ENCODE measurements at places on chromosomes 3 and 15. TPM values are rescaled to one million over a fixed set of nuclear protein-coding genes. Genes with fewer than 3 reads are reported as not detected.

DNA sequence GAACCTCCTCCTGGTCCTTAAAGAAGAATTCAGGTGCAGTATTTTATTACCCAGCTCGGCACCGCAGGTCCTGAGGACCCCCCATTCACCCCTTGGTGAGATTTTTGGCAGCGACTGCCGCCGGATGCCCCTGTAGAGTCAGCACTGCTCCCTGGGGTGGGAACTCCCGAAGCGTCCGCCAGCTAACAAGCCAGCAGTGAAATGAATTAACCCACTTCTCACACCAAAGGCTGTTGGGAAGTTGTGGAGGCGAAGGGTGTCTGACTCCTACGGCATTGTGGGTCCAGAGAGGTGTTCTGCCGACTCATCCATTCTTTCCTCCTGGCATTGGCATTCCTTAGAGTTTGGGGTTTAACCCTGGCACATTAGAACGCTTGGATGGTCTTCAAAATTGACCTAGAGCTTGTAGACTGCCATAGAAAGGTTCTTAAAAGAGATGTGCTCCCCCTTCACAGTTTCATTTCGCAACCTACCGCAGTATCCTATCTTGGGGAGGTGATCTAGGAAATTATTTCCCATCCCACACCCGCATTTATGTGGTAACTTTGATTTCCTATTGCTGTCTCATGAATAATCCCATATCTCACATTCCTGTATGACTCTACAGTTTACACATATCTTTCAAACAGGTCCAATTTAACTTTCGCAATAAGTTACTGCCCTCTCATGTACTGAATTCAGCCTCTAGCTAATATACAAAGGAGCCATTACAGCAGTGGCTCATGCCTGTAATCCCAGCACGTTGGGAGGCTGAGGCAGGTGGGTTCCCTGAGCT, 879 bp upstream of the EIF5A2 start:
- DNase-seq = peak; percentile 91

- peak; percentile 70 for DNase-seq
These were observed 41.8 kb upstream of the GAP43 start for GRCh38 chr3:115581362-115582135.

DNA sequence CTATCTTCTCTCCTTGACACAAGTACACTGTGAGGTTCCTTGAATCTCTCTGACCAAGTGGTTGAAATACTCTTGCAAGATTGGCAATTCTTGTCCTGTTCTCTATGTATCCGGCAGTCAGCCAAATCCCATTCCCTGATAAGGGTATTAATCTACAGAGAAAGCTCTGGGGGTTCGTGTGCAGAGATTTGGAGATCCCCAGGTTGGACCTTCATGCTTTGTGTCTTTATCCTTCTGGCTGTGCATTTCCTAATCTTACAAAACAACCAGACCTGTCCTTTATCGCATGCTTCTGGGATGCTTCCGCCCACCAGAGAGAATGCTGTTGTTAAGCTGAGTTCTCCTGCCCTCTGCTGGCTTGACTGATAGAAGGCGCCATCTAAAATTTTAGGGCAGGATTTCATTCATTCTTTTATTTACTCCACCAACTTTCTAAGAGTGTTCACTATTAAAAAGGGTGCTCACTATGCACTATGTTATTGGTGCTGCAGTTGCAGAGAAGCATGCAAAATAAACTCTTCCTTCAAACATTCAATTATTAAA, 8.6 kb upstream of the SST start:
- peak; percentile 46 for DNase-seq

GRCh38 chr3:150407808-150408220, 284 bp upstream of the TSC22D2 start:
- DNase-seq = no peak

DNA sequence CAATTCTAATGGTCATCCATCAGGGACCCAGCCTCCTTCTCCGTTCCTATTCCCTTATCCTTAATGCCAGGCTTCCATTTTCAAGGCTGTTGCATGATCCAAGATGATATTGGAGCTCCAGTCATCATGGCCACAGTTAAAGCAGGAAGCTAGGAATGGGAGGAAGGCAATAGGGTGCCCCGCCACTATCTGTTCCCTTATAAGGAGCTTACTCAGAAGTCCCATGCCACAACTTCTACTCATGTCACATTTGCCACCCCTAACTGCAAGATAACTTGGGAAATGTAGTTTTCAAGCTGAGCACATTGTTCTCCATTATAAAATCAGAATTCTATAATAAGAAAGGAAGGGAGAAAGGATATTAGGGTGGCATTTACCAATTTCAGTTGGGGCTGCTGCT, 38.6 kb upstream of the SPSB4 start:
- DNase-seq = no peak

DNA sequence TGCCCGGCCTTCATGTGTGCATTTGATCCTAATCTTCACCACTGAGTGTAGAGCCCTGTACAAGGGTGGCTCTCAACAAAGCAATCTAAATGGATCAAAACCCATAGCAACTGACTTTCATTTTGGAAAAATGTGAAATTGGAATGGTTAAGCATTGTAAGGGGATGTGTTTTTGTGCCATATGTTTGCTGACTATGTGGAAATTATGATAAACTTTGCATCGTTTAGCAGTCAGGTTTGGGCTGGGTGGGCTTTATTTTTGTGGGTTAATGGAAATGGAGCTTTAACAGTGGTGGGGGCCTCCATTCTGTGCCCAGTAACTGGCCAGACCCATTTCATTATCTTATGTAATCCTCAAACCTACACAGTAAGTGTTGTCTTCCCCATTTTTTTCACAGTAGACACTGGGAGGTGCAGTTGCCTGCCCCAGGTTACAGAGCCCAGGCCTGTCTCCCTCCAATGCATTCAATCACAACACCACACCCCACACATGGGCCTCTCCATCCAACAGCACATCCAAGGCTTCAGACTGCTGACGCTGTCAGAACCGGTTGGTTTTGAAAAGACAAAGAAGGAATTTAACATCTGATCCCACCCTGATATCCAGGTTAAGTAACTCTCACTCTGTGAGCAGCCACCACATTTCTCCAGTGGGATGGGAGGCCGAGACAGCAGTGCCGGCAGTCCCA, 136.3 kb upstream of the ABHD17C start:
- no peak for DNase-seq

GRCh38 chr3:112132975-112133448, at the start of gene GCSAM:
TSS of gene GCSAM (minus strand) at chr3:112133248. CDS start at chr3:112133120, 128 bp downstream.
- no peak for DNase-seq

MASP1 gene
- total RNA-seq = not detected

SLCO2A1 gene
- 0.39 TPM for total RNA-seq

- peak; percentile 15 for DNase-seq
These were observed 87.8 kb upstream of the UBE2E2 start for GRCh38 chr3:23115171-23115877.

All from RPMI7951 (cell line).